Calu3 (cell line): ENCODE measurements at places on chromosomes 4 and X. TPM values are rescaled to one million over a fixed set of nuclear protein-coding genes. Genes with fewer than 3 reads are reported as not detected.
A peak's percentile ranks its signal among the peaks of the same experiment; 100 is the strongest.

Gene TRPC5OS
- total RNA-seq = not detected in 2 replicates

GRCh38 chr4:74361671-74362070 is 3.3 kb upstream of the EREG start:
- no peak for DNase-seq

Gene CDKL2
- 2.2 and 2.7 TPM in 2 replicates for total RNA-seq

GRCh38 chr4:110787707-110788106 is 164.8 kb upstream of the PITX2 start:
- DNase-seq = no peak

DNA sequence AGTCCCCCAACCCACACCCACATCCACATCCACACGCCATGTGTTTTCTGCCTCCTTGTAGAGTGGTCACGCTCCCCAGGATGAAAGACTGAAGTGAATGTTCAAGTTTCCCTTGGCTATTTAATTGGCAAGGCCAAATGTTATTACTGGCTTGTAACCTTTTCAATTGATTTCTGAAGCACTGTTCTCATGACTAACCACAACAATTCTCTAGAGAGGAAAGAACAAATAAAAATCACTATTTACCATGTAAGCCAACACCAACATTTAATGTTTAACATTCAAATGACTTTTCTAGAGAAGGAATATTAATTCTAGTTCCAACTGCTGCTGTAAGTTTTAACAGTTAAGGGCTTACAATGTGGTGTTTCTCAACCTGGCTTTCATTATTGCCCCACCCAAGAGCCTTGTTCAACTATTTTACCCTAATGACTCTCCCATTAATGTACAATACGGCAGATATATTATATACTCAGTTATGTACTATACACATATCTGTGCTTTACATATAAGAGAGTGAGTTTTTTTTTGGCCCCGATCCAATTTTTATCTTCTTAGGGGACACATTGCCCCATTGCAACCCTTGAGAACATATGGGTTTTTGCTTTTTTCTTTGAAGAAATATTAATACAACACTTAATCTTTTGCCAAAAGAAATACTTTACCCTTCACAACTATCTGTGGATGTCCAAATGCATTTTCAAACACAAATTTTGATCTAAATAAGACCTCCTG is 46.5 kb downstream of the RELL1 start:
- DNase-seq = no peak

DNA sequence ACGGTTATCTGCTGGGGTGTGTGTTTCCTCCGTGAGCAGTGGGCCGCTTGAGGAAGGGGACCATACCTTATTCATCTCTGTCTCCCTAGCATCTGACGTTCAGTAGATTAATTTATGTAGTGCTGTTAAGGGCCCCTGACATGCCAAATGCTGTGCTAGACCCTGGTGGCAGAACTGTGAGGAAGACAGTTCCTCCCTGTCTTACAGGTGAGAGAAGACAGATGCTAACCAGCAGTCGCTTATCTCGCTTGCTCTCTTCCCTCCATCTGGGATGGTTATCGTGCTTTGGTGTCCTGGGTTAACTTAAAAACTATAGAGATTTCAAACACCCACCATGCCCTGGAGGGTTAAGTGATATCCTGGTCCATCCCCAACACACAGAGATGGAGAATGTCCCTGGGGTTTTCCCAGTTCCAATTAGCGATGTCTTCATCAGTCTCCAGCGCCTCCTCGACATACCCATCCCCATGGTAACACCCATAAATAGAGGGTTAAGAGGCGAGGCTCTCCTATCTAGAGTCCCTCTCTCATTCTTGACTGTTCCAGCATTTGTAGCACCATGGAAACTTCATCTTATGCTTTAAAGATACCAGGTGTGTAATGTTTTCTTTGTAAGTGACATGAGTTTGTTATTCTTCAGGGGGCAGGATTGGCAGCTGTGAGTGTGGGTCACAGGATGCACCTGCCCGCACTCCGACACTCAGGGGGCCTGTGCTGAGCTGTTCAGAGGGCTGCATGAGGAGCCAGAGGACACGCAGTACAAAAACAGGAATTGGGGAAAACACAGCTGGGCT is 135.2 kb downstream of the STK32B start:
- no peak for DNase-seq

- DNase-seq = no peak
These were observed 73.5 kb upstream of the SRD5A3 start for GRCh38 chr4:55272589-55272988.

Gene NPY1R
- total RNA-seq = 6.9 and 11.3 TPM in 2 replicates

DNA sequence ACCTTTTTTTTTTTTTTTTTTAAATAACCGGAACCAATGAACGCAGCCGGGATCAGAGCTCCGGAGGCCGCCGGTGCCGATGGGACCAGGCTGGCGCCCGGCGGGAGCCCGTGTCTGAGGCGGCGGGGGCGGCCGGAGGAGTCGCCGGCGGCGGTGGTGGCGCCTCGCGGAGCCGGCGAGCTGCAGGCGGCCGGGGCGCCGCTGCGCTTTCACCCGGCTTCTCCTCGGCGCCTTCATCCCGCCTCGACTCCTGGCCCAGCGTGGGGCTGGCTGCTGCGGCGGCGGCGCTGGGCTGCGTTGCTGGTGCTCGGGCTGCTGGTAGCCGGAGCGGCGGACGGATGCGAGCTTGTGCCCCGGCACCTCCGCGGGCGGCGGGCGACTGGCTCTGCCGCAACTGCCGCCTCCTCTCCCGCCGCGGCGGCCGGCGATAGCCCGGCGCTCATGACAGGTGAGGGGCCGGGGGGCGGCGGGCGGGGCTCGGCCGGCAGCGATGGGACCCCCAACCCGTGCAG is 337 bp downstream of the STIM2 start:
- DNase-seq = peak; percentile 42

DNA sequence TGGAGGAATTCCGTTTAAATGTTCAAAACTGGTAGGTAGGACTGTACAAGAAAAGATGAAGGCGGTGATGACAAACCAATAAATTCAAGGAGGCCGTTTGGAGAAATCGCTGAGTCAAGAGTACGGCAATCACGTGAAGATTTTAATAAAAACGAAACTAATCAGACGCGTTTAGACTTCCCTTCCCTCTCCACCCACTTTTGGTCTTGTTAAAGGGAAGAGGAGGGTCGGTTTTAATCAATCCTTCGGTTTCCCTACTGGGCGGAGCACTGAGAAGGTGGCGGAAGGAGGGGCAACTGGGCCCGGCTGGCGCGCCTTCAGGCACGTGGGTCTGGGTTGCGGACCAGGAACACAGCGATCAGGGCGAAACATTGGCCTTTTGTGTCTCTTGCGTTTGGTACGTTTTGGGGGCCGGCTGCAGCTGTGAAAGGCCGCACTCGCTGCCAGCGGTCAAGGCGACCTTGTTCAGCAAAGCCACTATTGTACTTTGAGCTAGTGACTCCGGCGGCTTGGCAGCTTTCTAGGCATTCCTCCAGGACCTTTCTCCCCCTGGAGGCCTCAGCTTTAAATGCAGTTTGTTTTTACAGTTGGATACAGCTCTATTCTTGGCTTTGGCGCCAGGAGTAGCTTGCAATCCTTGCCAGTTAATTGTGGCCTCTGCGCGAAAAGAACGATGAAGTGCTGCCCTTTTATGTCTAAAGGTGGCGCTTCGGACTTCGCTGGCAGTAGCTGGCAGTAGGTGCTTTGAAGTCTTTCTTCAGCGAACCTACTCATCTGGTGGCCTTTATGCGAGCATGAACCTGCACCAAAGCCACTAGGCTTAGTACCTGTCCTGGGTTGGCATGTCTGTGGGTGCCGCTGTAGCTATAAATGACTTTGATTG is 16.8 kb upstream of the LAMP2 start:
- DNase-seq = peak; percentile 70

GRCh38 chrX:125203737-125204578 is 115.7 kb upstream of the TEX13C start:
- no peak for DNase-seq

- no peak for DNase-seq
These were observed 2.4 kb downstream of the MOSPD2 start for GRCh38 chrX:14875624-14876023.

DNA sequence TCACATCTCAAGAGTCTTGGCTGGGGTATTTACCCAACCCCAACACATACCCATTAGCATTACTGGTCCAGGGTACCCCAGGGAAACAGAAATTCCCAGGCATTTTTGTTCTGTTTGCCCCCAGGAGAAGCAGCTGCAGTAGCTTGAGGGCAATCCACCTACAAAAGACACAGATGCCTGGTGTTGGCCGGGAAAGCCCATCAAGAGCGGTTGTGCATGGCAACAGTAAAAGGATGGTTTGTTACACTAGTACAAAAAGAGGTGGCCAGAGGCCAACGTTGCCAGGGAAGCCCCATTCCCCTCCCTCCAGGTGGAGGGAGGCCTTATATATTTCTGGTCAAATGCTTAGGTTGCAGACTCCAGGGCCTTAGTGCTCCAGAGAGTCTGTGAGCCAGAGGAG is 637.8 kb downstream of the BCOR start:
- DNase-seq = no peak

Gene ETDA
- not detected in 2 replicates for total RNA-seq

GRCh38 chr4:56857601-56858309 is 36.3 kb upstream of the SPINK2 start:
- no peak for DNase-seq

Gene NDUFA1
- 77.5 and 79.6 TPM in 2 replicates for total RNA-seq
